T-helper 17 cell (primary cell): ENCODE measurements at places on chromosomes 5 and 9. TPM values are rescaled to one million over a fixed set of nuclear protein-coding genes. Genes with fewer than 3 reads are reported as not detected.

DNA sequence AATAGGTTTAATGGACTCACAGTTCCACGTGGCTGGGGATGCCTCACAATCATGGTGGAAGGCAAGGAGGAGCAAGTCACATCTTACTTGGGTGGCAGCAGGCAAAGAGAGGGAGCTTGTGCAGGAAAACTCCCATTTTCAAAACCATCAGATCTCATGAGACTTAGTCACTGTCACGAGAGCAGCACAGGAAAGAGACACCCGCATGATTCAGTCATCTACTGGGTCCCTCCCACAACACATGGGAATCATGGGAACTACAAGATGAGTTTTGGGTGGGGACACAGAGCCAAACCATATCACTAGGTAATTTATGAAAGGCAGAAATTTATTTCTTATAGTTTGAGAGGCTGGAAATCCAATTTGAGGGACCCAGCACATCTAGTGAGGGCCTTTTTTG, 40.0 kb downstream of the MTREX start:
- H3K27ac ChIP-seq: peak overlapping the region; percentile 74
- DNase-seq: no peak
- H3K4me3 ChIP-seq: no peak overlapping the region

DNA sequence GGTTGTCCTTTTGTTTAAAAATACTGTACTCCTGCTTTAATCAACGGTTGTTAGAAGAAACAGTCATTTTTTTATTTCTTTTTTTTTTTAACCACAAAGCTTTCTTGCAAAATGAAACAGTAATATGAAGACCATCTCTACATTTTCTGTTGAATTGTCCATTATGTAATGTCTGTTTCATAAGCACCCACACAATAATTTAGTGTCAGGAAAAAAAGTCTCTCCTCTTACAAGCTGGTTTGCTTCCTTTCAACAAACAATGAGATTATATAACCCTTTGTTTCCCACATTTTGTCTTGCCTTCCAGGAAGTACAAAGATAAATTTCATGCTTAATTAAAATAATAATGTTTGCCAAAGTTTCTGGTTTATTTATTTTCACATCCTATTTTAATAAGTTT, 16.7 kb downstream of the CTNNAL1 start:
- peaks cover 3% of the 10 kb centered on the region for H3K36me3 ChIP-seq
- H3K4me1 ChIP-seq: peaks cover 12% of the 10 kb centered on the region
- H3K27me3 ChIP-seq: no peaks in the 10 kb centered on the region
- no peak overlapping the region for H3K27ac ChIP-seq
- DNase-seq: no peak
- no peak overlapping the region for H3K4me3 ChIP-seq

The CMYA5 gene
- total RNA-seq: 0.15 TPM

The TMED9 gene
- total RNA-seq: 63.3 TPM

DNA sequence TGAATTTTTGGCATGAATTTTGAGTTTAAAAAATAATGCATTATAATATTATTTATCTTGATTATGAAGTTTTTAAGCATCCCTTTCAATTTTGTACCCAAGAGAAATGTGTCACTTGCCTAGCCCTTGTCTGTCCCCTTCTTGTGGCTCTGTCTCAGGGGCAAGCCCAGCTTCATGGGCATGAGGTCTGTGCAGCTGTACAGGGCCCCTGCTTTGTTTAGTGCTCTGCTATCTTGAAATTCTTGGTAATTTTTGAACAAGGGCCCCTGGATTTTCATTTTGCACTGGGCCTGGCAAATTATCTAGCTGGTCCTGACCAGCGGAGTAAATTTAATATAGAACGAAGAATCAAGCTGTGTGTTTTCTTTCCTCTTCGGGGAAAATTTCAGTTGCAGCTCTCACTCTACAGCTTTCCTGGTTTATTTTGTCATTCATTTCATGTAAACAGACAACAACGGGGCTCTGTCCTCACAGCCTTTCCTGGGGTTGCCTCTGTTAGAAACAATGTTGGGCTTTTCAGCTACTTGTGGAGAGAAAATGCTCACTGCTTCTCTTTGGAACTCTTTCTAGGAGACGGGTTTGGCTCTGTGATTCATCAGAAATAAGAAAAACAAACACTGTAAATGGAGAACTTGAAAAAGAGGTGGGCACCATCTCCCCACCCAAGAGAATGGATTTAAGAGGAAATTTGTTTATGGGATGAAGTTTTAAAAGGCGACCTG, 41.1 kb downstream of the LIX1 start:
- H3K4me3 ChIP-seq: peak overlapping the region; percentile 2
- no peak overlapping the region for H3K27ac ChIP-seq
- no peak for DNase-seq
- H3K36me3 ChIP-seq: no peaks in the 10 kb centered on the region
- H3K27me3 ChIP-seq: peaks cover 10% of the 10 kb centered on the region
- H3K4me1 ChIP-seq: no peaks in the 10 kb centered on the region

GRCh38 chr5:9558319-9558965, 12.6 kb upstream of the SEMA5A start:
- no peak overlapping the region for H3K4me3 ChIP-seq
- no peak for DNase-seq
- H3K27me3 ChIP-seq: no peaks in the 10 kb centered on the region

DNA sequence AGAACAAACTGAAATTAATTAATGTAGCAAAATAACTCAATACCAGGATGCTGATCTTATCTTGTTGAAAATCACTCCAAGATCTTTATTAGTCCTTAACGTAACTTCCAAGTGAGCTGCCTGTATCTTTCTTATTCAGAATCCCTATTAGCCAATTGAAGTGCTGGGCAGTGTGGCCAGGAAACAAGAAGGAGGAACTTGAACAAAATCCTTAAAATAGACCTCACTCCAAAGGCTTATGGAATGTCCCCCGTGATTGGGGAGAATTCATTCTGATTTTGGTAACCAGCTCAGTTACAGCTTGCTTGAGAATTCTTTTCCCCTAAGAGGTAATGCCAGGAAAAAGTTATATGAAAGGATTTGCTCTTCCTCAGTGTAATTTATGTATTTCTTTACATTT, 171.0 kb downstream of the DEPDC1B start:
- no peak for DNase-seq
- peaks cover 9% of the 10 kb centered on the region for H3K27me3 ChIP-seq
- no peaks in the 10 kb centered on the region for H3K4me1 ChIP-seq
- H3K36me3 ChIP-seq: no peaks in the 10 kb centered on the region
- H3K27ac ChIP-seq: no peak overlapping the region
- no peak overlapping the region for H3K4me3 ChIP-seq

The PCDHB11 gene
- not detected for total RNA-seq

GRCh38 chr9:3436629-3437420, 89.0 kb downstream of the RFX3 start:
- H3K27ac ChIP-seq: no peak overlapping the region
- H3K4me3 ChIP-seq: no peak overlapping the region

DNA sequence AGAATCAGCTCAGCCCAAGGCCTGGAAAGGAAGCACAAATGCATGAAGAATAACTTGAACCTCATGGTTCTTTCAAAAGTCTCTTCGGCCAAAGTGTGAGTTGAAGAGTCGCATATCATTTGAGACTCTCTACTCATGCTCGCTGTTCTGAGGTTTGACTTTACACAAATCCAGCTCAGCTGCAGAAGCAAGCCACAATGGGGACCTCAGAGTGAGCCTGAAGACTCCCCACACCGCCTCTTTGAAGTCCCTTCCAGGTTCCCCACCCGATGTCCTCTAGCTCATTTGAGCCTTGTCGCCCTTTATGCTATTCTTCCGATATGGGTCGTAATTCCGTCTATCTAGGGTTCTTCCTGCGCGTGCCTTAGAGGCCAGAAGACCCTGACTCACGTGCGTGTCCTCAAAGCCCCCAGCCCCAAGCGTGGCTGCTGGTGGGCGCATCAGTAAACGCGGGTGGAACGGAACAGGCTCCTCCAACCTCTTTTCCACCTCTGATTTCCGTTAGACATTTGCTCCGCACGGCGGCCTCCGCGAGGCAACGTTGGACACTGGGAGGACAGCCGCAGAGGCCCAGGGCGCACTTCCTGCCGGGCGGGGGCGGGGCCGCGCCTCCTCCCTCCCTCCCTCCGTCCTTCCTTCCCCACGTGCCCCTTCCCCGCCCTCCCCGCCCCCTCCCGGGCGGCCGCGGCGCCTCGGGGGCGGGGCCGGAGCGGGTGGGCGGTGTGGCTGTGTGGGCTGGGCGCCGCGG, at the start of gene SNX30:
Gene SNX30, plus strand, starts transcription at position 745 of the 748 bp plus-strand sequence. CDS start 242 bp downstream, outside the sequence.
- DNase-seq: peak; percentile 63
- peak within 1 kb of the TSS; percentile 82 for H3K27ac ChIP-seq
